HFFc6 (cell line): ENCODE measurements at places on chromosomes 12 and 14.
A peak's percentile ranks its signal among the peaks of the same experiment; 100 is the strongest.

- no peak for DNase-seq
Observed at GRCh38 chr14:85040046-85040685, 489.8 kb upstream of the FLRT2 start.

DNA sequence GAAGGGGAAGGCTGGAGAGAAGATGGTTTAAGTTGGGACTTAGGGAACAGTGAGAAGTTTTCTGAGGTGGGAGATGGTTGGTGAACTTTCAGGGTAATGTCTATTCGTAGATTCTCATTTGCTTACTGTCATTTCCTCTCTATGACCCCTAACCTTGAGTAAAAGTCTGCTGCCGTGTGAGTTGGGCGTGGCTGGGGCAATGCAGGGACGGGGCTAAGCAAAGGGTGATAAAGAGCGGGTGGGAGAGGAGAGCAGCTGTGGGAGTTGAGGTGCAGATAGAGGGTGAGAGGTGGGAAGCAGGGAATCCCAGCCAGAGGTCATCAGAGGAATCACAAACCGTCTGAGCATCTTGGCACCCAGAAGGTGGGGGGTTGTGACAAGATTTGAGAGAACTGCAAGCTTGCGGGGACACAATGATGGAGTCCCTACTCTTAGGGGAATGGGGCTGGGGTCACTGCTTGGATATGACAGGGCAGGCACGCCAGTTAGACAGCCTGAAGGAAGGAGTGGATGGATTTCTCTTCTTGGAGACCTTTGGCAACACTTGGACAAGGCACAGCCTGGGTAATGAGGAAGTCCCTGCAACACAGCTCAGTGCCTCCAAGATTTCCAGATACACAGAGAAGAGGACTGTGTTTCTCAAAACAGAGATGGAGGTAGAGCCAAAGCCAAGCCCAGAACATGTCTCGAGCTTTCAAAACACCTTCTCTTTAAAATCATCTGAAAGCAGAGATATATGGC, 45.9 kb upstream of the CTDSP2 start:
- DNase-seq, result no peak

- DNase-seq, result no peak
Observed at GRCh38 chr12:28096649-28097048, 93.6 kb upstream of the CCDC91 start.

GRCh38 chr14:50469982-50470381, 62.4 kb downstream of the MAP4K5 start:
- no peak for DNase-seq

DNA sequence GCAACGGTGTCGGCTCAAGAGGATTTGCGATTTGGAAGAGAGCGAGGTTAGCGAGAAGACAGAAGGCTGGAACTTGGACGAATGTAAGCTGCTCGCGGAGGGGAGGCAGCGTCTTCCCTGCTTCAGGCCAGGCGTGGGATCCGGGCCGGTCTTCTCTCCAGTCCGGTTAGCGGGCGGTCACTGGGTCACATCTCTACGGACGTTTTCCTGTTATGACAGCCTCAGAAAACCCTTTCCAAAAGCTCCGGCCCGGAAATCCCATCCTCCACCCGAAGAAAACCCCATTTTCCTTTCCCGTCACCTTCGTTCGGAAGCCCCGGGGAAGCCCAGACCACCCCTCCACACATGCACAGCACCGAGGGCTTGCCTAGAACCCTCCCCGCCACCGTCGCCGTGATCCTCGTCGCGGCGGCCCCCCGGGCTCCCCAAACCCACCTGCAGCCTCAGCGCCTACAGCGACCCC, 268 bp downstream of the NDUFB1 start:
- peak; percentile 6 for DNase-seq

GRCh38 chr12:4027412-4027811, 154.2 kb upstream of the PARP11 start:
- DNase-seq, result no peak

- no peak for DNase-seq
Observed at GRCh38 chr14:65109357-65109756, 7.0 kb upstream of the MAX start.

- DNase-seq, result peak; percentile 96
Observed at GRCh38 chr12:94172973-94173372, 24.6 kb downstream of the PLXNC1 start.

DNA sequence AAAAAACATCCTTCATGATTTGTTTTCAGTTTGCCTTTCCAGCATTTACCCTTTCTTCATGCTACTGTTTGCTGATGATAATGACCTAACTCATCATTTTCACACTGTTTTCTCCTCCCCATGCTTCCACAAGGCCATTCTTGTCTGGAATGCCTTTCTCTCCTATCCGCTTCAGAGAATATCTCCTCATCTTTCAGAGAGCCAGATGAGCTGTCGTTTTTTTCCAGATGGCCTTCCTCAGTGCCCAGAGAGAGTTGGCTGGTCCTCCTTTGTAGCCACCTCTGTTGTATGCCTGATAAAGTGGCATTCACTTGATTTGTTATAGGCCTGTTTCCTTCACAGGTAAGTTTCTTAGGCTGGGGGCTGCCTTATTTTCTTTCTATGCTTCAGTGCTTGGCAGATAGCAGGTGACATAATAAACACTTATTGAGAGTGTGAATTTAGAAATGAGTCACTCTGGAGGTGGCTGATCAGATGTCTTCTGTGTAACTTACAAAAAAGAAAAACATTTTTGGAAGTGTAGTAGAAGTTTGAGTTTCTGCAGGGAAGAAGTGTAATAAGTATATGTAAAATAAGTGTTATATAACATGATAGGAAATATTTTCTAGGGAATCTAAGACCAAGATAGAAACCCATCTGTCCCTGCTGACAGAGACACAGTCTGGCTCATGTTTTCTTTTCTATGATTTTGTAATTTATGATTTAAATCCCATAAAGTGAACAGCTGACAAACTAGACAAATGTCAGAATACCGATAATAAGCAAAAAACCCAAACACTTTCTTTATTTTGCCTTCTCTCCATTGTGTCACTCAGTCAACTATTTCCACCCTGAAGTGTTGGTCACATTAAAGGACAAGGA, 174.5 kb downstream of the DACT1 start:
- DNase-seq, result no peak

GRCh38 chr12:64184216-64184615, 37.9 kb downstream of the KICS2 start:
- DNase-seq, result no peak

GRCh38 chr12:87196321-87196720, 832.9 kb downstream of the C12orf50 start:
- DNase-seq, result no peak

- no peak for DNase-seq
Observed at GRCh38 chr12:43158126-43158525, 393.9 kb downstream of the ADAMTS20 start.

DNA sequence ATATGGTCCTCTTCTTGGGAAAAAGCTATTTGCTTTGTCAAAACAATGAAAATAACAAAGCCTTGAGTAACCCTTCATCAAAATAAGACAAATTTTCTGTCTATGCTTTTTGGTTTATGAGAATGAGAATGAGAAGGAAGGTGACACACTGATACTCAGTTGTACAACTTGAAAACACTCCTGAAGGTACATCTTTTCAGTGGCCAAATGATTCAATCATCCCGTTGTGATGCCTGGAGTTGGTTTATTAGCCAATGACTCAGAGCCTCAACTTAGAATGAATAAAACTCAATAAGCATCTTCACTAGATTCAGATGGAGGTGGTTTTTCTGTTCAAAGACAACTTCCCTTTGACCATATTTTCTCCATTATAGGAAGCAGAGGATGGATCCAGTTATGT, 7.8 kb upstream of the CALM1 start:
- DNase-seq, result peak; percentile 52

- peak; percentile 30 for DNase-seq
Observed at GRCh38 chr14:105091517-105092170, 26.4 kb upstream of the GPR132 start.

DNA sequence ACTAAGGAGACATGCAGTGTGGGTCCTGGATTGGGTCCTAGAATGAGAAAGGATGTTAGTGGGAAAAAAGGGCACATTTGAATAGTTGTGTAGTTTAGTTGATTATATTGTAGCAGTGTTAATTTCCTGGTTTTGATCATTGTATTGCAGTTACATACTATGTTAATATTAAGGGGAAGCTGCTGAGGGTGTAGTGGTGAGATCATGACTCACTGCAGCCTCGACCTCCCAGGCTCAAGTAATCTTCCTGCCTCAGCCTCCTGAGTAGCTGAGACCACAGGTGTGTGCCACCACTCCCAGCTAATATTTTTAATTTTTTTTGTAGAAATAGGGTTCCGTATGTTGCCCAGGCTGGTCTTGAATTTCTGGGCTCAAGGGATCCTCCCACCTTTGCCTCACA, 21.7 kb downstream of the BORCS5 start:
- DNase-seq, result no peak

DNA sequence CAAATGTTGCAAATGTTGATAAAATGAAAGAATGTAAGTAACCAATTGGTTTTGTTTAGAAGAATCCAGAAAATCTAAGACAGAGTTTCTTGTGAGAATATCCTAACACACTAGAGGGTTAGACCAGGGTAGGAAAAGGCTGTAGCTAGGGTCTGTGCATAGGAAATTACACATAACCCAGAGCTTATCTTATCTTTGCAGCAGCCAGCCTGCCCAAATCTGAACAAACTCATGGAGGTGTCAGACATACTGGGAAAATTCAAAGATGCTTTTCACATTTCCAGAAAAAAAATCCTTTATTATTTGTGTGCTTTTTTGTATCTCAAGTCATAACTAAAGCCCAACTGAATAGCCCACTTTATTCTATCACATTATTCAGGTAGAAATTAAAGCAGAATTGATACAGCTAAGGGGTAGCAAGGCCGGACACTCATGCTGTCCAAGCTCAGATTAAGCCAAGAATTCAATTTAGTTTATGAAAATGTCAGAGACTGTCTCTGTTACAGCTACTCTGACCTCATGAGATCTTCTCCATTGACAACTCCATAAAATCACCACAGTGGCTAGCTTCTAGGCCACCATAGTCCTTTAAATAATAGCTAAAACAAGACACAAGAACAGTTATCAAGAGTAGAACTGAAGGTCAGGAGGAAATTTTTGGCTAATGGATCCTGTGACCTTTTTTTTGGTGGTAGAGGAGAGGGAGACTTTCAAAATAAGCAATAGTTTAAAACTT, 169.6 kb upstream of the RASSF8 start:
- no peak for DNase-seq

GRCh38 chr12:110957652-110958051, 37.3 kb upstream of the MYL2 start:
- no peak for DNase-seq

DNA sequence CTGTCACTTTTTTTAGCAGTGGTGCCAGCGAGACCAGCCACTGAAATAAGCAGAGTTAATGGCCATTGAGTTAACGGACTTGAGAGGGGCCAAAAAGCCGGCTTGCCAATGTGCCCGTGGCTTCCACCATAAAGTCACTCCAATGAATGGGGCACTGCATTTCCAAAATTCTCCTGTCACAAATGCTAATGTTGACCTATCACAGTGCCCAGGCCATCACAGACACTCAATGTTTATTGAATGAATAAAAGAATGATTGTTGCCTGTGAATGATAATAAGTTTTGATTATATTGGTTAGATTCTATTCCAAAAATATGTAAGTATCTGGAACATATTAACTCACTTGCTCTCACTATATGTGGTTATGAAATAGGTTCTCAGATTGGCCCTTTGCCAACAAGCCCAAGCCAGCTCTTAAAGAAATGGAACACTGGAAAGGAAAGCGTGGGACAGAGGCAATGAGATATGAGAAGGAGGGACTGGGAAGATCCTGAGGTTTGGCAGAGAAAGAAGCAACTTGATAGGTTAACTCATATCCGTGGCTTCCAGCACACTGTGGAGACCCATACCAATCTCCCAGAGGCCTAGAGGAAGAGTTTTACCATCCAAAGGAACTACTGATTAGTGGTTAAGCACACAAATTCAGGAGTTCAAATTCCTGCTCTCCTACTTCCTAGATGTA, 108.7 kb downstream of the BTG1 start:
- DNase-seq, result no peak

DNA sequence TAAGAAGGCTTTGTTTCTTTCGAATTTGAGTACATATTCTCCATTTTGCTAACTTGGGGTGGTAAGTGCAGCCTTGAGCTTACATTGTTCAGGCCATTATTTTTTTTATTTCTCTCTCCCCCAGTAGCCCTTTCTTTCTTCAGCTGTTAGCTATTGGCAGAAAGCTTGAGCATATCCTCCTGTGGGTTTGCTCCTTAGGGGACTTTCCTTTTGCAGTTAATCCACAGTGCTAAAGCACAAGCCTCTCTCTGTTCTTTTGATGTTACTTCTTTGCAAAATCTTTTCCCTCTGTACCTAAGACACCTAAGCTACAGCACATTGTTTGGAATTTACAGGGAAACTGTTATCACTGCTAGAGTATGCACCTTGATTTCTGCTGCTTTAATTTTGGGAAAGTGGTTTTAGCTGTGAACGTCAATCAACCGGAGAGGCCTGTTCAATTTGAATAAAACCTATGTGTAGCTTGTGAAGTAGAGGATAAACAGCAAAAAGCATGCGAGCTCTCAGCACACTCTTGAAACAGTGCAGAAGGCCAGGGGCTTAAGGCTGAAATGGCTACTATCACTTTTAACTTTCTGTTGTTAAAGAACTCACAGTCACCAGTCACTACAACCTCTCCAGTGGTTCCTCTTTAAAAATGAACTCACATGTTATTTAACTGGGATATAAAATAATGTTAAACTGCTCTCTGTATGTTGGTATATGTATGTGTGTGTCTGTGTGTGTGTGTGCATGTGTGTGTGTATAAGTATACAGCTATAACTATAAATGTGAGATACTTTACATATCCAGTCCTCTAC, 139.2 kb downstream of the PDZRN4 start:
- DNase-seq, result no peak

DNA sequence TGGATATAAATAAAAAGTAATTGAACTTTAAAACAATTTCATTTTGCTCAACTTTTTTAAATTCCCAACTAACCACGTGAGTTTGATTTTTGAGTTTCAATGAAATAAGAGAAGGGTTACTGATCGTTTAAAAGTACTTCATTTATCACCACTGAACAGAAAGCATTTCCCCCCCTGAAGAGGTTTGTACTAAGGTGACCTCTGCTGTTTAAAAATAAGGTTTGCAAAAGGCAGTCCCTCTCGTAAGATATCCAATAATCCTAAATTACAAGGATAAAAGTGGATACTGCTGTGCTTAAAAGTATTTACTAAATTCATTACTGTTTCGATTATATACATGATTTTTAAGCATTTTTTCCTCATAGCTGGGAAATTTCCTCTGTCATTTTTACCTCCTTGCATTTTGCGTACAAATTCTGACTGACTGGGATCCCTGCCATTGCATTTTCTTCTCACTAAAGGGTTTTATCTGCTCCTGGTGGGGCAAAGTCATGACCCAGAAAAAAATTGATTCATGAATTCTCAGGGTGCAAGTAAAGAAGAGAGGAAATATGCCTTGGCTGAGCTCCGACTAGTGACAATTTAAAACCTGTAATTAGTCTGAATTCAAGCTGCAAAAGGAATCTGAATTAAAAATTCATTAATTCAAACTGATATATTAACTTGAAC, 463.8 kb downstream of the PRKD1 start:
- no peak for DNase-seq

DNA sequence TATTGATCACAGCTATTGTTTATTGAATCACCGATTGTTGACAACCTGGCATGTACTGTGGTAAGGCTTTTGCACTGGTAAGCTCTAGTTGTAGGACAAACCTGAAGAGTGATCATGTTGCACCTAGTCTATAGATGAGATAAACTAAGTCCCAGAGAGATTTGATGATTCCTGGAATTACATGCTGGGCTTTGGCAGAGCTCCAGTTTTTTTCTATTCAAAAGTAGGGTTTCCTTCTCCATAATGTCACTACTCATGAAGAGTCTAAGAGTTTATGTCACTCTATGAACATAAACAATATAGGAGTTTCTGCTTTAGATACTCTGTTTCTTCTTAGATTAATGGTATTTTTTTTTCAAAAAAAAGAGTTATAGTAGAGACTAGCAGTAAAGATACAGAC, 72.0 kb downstream of the BMP4 start:
- no peak for DNase-seq
